HAP-1 (cell line): ENCODE measurements at places on chromosomes 5 and 9.

DNA sequence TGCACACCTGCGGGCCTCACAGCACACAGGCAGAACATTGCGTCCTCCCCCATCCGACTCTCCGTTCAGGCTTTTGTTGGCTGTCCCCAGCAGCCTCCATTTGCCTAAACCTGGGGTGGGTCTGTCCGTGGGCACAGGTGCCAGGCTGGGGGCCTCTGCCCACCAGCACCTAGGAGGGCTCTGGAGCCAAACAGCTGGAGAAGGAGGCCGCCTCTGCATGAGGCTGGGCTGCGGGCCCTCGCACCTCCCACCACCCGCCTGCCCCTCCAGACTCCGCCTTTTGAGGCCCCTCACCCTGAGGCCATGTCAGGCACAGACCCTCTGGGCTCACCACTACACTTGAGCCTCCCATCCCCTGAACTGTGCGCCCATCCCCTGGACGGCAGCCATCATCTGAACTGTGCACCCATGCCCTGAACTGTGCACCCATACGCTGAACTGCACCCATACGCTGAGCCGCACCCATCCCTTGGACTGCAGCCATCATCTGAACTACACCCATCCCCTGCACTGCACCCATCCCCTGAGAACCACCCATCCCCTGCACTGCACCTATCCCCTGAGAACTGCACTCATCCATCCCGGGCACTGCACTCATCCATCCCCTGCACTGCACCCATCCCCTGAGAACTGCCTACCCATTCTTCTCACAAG, 98.0 kb upstream of the OTULINL start:
- no peak for DNase-seq

GRCh38 chr5:105695941-105696340, 1974.8 kb downstream of the EFNA5 start:
- DNase-seq = no peak

DNA sequence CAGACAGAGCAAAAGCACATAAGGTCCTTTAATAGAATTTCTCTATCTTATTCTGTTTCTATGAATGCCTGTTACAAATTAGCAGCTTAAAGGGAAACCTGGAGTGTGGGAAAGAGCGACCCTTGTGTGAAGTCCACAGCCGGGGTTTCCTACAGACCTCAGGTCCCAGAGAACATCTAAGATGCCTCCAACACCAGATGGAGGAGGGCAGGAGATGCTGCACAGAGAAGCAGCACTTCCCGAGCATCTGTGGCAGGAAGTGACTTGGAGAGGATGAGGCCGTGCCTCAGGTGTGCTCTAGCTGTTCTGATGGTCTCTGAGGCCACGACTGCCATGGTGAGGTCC, 26.8 kb downstream of the IRF1 start:
- DNase-seq = no peak

DNA sequence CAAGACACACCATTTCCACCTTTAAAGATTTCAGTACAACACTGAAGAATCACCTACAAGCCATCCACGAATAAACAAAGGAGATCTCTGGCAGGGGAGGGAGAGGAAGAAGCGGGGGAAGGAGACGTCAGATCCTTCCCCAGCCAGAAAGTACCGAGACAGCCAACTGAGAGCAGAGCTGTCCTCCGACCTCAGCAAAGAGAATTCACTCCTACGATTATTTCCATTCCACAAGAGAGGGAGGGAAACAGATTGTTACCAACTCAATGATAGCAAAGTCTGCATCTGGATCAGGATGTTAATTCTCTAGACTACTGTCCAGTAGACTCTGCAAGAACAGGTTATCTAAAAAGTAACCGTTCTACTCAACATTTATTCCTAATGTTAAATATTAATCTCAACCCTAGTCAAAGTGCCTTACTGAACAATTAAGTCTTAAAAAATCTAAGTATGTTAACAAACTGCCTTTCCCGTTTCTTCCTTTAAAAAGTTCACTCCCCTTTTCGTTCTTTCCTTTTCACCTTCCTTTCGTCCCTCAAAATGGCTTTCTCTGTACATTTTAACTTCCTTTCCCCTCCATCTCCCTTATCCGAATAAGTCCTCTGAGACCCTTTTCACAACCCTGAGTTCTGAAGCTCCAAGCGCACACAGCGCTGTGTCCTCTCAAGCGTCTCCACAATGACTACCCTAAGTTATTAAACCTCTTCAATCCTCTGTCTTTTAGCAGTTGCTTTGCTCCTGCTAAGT, 1.4 kb downstream of the CHD1 start:
- peak; percentile 48 for DNase-seq

DNA sequence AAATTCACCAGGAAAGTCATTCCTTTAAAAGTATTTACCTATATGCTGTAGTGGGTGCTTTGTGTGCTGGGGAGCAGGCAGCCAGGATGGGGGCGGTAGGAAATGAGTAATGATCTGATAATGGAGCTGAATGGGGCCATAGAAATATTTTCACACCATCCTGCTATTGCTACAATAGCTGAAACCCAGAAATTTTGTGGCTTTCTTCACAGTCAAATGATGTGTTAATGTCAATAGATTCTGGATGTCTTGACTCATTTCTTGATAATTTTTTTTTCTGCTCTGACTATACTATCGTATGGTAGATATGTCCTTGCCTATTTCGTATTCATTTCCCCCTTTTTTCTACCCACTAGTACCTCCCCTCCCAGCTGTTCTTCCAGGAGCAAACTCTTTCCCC, 59.5 kb downstream of the RORB start:
- DNase-seq = no peak

- DNase-seq = no peak
These were observed 139.0 kb downstream of the BOD1 start for GRCh38 chr5:173477345-173478040.

DNA sequence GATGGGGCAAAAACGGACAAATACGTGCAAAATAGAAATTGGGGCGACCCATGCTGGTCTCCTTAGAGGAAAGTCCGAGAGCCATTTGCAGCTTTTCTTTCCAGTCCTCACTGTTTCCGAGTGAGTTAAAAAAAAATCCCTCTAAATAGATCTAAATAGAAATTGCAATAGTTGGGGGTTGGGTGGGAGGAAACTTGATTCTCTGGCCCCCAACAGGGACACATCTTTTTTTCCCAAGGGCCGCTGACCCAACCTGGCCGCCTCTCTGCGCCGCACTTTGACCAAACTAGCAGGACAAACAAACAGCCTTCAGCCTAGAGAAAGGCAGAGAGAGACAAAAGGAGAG, 2.8 kb upstream of the NKX2-5 start:
- no peak for DNase-seq

- DNase-seq = no peak
These were observed 104.1 kb downstream of the TLE1 start for GRCh38 chr9:81585191-81585763.

- no peak for DNase-seq
These were observed 239.6 kb downstream of the MAN2A1 start for GRCh38 chr5:109929376-109929775.

DNA sequence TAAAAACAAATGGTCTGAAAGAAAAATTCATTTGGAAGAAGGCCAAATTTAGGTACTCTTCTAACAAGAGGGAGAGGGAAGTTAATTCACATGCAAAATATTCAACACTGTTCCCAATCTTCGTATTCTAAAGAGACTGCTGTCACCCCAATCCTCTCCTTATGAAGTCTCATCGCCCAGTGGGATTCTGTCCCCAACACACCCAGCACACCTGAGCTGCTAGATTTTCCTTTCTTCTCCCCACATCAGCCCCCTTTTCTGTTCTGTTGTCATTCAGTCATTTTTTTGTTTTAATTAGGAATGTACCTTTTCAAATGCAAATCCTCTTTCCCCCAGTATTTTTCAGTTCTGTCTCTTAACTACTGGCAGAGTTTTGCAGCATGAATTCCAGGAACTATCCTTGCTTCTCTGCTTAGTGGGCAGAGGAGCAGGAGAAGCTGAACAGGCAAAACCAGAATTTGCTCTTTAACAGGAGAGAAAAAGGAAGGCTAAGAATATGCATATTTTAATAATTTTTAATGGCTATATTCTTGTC, 366.9 kb downstream of the MAN2A1 start:
- DNase-seq = no peak

- DNase-seq = no peak
These were observed 262.2 kb downstream of the EFNA5 start for GRCh38 chr5:107408564-107408963.

DNA sequence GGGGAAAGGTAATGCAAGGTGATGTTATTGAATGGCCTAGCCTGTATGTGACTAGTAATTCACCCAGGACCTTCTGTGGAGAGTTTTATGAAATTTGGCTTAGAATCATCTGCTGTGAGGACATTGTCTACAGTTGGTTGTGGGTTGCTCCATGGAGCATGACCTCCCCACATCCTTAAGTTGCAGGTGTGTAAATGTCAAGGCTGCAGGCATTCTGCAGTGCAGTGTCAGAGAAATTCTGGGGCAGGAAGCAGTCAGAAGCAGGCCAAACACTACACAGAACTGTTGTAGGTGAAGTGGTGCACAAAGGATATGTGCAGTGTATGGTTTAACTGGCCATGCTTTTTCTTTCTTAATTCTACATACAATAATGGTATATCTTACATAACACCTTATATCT, 588.3 kb downstream of the EBF1 start:
- DNase-seq = no peak

GRCh38 chr5:7251132-7251531, 144.8 kb upstream of the ADCY2 start:
- DNase-seq = no peak
